Fibroblast of lung (primary cell): ENCODE measurements at places on chromosomes 5 and 9. TPM values are rescaled to one million over a fixed set of nuclear protein-coding genes. Genes with fewer than 3 reads are reported as not detected.

DNA sequence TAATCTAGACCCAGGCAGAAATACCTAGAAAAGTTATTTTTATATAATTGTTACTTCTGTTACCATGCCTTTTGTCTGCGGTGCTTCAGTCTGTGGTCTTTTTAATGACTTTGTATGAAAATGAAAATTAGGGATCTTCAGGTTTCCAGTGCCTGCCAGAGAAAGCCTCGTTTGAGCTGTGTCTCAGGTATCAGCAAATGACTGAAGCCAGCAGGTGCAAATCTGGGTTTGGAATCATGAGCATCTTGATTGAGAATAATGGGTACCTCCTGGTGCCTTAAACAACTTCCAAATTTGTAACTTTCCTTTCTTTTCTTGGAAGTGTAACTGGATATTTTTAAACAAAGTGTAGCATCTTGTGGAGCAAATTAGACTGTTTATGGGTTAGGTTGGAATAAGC lies 4.3 kb downstream of the ZBTB34 start:
- no peak for DNase-seq

DNA sequence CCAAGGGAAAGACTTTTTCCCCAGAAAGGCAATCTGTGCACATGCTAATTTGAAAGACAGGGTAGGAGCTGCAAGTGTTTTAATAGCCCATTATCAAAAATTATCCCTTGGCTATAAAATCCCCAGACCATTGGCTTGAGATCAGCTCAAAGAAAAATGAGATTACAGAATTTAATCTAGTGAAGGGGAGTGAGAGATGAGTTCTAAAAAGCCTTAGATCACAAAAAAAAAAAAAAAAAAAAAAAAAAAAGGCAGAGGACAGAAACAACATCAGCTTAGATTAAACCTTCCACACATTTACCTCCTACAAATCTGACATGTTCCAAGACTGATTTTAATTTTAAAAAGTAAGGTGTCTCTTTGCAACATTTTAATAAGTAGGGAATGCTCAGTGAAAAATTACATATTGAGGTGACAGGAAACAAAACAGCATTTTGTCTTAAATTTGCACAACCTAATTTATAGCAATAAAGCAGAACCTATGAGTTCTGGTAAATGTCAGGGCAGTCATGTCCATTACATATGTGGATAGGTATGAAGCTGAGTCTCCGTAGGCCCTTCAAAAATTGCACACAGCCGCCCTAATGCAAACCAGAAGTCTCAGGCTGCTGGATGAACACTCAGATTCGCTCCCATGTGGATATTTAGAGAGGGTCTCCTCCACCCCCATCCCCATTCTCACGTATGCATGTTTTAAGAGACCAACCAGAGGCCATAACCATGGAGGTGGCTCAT lies 43.4 kb downstream of the NFIB start:
- DNase-seq: peak; percentile 57

- DNase-seq: no peak
These were observed 74.4 kb downstream of the TRIO start for GRCh38 chr5:14217587-14217986.

DNA sequence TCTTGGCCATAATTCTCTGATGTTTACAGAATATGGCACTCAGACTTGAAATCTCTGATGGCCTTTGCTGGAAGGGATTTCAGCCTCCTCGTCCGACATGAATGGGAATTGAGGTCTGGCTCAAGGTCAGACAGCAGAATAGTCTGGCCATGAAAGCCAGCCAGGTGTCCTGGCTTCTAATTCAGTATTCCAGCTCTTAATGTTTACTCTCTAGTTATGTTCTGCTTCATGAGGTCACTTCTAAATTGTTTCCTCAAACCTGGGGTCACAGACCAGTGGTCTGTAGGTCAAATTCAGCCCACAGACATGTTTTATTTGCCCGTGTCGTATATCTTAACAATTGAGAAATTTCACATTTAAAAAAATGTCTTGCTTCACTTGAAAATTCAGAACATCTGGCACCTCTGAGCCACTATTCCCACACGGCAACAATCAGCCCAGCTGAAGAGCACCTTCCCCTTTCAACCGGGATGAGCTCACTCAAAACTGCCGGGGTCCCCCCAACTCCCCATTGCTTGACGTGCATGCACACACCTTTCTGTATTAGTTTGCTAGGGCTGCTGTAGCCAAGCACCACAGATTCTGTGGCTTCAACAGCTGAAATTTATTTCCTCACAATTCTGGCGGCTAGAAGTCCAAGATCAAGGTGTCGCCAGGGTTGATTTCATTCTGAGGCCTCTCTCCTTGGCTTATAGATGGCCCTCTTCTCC lies 243.5 kb downstream of the ENC1 start:
- DNase-seq: peak; percentile 66

DNA sequence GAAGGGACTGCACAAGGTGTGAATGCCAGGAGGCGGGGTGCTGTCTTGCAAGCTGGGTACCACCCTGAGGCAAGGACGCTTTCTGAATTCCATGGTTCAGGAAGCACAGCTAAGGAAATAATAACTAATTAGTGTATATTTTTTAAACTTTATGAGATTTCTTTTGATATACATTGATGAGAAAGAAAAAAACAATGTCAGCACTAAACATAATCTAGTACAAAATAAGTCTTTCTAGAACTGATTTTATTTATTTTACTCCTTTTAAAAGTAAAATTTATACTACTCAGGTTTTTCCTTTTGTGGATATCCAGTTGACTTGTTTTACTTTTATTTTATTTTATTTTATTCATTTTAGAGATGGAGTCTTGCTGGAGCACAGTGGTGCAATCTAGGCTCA lies 3.6 kb downstream of the DNAJC21 start:
- DNase-seq: no peak

GRCh38 chr9:112789891-112790774 lies 39.6 kb downstream of the SNX30 start:
- peak; percentile 74 for DNase-seq

DNA sequence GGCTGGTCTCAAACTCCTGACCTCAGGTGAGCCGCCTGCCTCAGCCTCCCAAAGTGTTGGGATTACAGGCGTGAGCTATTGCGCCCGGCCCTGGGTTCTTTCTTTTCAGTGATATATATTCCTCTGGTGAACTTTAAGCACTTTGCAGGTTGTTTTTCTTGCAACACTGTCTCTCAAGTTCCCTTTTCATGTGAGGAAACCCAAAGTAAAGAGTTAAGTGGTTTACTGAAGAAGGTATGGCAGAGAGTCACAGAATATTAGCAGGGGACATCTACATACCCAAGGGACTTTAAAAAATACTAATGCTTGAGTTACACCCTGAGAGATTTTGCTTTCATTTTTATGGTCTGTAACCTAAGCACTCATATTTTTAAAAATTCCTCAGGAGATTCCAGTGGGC lies 6.7 kb upstream of the GAPT start:
- no peak for DNase-seq

DNA sequence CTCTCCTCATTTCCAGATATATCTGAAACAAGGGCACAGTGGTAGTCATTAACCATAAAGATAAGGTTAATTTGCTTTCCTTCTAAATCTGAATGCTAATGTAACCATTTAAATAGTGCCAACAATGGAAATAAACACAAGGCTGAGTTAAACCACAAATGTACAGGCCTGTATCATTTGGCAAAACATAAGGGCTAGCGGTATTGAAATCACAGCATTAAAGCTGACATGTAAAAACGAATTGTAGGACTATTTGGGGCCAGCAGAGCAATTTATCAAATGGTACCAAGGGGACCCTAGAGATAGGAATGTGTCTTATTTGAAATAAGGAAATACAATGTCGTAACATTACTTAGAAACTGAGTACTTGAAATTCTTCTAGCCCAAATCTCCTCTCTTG lies 247.5 kb upstream of the RPS23 start:
- DNase-seq: peak; percentile 12

DNA sequence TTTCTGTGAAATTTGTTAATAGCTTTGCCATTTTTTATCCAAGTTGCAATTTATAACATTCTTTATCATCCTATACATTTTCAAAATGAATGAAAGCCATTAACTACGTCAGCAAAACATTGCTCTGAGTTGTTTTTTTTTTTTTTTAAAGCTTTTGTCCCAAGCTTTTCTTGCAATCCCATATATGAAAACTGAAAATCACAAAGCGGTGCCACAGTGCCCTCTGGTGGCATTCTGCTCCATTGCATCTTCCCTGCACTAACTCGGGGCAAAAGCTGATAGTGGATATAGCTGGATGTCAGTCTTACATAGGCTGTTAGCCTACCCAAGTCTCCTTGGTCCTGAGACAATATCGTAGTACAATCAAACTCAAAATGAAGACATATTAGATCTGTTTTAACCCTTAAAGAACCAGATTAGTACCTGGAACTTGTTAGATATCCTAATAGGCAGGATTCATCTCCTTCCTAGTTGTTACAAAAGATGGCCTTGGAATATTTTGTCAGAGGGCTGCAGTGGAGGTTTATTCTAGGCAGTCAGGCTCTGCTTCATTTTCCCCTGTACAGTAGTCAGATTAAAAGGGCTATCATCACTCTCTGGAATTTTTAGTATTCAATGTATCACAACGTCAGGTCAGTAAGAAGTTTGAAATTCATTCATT lies 669.9 kb downstream of the PTPRD start:
- DNase-seq: peak; percentile 63

DNA sequence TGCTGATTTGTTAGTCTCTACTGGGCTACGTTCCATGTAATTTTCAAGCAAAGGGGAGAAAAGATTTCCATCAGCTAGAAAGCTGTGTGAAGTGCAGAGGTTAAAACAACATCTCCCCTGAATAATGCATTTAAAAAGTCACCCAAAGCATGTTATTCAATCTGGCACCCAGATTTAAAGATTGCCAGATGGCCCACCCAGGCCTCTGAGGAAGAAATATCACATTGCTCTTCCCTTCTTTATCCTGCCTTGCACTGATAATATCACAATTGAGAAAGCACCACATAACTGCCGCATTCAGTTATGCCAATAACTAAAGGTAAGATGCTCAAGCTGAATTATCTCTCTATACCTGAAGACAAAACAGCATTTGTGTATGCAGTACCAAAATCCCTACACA lies 119.4 kb upstream of the PUM3 start:
- DNase-seq: no peak

DNA sequence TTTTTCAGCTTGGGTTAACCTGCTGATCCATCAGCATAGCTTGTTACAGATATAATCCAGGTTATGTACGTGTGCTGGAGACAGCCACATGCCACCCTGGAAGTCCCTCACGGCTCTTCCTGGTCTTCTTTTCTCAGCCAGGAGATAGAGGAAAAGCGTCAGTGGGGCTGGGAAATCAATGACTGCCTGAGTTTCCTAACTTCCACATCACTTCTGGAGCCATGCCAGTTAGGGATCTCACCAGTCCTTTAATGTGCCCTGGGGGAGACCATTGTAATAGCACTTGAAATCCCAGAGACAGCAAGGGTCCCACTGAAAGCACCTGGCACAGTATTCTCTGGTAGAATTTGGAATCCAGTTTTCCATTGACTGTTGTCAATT lies 29.2 kb downstream of the ANXA2R start:
- DNase-seq: peak; percentile 37

DNA sequence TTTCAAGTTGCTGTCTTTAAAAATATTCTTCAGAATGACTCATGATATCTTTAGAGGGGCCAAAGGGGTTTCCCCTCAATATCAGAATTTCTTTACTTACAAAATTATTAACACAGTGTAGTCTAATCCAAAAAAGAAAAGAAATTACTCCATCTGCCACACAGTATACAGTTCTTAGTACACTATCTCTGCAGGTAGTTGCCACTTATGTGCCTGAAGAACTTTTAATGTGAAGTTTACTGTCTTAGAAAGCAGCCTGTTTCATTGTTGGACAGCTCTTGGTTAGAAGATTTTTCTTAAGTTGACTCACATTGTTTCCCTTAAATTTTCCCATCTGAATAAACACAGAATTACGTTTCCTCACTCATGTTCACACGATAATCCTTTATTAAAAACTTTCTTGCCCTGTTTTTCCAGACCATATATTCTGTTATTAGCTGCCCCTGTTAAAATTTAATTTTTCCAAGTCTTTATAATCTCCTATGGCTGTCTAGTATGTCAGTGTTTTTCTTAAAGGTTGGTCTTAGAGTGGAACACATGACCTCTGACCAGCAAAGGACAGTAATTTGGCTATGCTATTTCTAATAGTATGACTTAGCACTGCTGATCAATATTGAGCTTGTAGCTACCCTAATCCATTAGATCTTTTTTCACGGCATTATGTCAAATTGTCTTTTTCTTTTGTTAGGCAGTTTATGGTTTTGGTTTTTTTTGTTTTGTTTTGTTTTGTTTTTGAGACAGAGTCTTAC lies 21.8 kb upstream of the FKTN start:
- DNase-seq: no peak

GRCh38 chr5:145375521-145375920 lies 459.6 kb downstream of the PRELID2 start:
- no peak for DNase-seq

GRCh38 chr9:4507306-4508130 lies 17.2 kb downstream of the SLC1A1 start:
- no peak for DNase-seq

DNA sequence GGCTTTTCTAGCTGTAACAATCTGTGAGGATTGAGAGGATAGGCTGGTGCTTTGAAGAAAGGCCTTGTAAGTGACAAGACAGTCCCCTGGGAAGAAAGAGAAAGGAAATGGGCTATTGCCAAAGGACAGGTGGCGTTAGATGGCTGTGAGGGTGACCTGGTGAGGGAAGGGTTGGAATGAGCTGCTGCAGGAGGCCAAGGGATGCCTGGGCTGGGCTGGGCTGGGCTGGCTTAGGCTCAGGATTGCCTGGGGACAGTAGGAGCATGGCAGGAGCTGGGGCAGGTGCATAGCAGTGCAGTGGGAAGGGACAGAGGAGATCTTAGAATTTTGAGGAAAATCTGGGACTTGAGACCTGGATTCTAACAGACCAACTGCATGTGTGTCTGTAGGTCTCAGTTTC lies 9.7 kb upstream of the MYOZ3 start:
- no peak for DNase-seq

DNA sequence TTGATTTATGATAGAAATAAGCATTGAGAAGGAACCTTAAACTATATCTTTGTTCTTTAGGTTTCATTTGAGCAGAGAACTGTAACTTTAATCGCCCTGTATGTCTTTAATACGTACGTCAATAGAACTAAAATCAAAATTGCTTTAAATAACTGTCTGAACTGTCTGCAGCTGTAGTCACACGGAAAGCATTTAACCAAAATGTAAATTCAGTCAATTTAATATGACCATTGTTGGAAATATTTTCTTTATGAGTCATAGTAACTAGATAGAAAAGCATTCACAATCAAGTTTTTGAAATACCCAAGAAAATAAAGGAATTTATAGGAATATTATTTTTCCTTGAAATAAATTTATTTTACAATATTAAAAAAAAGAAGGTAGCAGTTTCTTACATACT lies 157.1 kb upstream of the CDH6 start:
- DNase-seq: peak; percentile 81

SLC22A4 gene
- 1.1 and 3.4 TPM in 2 replicates for polyA plus RNA-seq

LECT2 gene
- not detected in 2 replicates for polyA plus RNA-seq

PCDHGA4 gene
- polyA plus RNA-seq: 3.1 and 6.4 TPM in 2 replicates

B4GALT7 gene
- polyA plus RNA-seq: 18.2 and 20.8 TPM in 2 replicates

TNC gene
- polyA plus RNA-seq: 227 and 340 TPM in 2 replicates

HCN1 gene
- not detected in 2 replicates for polyA plus RNA-seq

ARHGEF28 gene
- 2.3 and 3.5 TPM in 2 replicates for polyA plus RNA-seq

FGF10 gene
- 0.58 and 6.9 TPM in 2 replicates for polyA plus RNA-seq

SKP2 gene
- polyA plus RNA-seq: 22.4 and 30.8 TPM in 2 replicates

SLC36A3 gene
- polyA plus RNA-seq: not detected in 2 replicates
